Stimulated activated CD4-positive, alpha-beta T cell treated with anti-CD3 and anti-CD28 coated beads, Interleukin-12 subunit alpha, Interleukin-12 subunit beta, amount 100 ng/mL, for 24 hours (primary cell): ENCODE measurements at places on chromosomes 2 and 18.

GRCh38 chr2:222862106-222862908 is 1.5 kb downstream of the ACSL3 start:
- DNase-seq: no peak

DNA sequence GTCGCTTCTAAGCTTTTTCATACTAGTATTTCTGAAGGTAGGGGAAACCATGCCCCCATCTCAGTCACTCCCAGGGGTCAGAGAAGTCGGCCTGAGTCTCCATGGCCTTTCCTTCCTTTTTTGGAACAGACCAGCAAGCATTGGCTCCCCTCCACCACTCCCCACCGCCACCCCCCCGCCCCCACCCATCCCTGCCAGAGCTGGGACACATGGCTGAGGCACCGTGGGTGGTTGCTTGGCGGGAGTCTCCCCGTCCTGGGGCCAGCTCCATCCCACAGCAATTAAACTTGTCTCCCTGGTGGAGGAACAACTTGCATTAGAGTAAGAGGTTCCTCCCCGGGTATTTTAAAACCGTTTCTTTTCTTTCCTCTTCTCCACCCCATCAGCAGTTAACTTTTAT is 100.8 kb upstream of the TFPI start:
- DNase-seq: no peak

DNA sequence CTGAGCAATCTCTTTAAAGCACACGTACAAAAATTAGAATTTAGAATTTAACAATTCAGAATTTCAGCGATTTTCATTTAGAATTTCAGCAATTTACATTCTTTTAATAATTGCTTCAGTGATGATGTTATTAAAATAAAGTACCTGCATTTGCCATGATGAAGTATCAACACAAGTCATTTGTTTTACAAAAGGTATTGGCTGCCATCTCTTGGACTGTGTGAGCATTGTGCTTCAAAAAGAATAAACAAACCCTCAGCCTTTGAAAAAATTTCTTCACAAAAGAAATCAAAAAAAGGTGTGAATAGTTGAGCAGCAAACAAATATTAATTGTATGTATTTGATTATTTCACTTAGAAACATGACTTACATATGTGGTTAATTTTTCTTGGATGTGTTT is 27.1 kb upstream of the ZC3H15 start:
- DNase-seq: no peak

DNA sequence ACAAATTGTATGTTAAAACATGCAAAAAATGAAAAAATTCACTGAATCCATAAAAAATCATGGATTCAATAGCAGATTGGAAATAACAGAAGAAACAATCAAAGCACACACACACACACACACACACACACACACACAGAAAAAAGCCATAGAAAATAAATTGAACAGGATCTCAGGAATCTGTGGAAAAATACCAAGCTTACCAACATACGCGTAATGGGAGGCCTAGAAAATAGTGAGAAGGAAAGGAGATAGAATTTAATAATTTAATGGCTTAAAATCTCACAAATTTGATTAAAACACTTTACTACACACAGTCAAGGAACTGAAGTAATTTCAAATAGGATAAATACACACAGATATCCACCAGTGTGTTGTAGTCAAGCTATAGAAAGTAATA is 1671.5 kb upstream of the PIK3C3 start:
- no peak for DNase-seq

DNA sequence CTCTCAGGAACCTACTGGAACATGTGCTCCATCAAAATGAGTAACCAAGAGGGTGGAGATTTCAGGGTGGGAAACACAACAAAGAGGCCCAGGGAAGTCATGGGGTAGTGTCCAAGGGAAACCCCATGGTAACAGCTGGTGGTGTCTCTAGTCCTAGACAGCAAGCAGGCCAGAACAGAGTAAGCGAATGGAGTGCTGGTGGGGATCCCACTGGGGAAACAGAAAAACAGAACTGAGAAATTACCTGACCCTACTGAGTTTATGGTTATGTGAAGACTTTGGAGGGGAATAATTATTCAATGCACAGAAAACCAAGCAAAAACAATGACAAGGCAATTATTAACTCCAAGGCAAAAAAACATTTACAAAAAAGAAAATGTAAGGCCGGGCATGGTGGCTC is 16.9 kb downstream of the ERCC3 start:
- DNase-seq: no peak

DNA sequence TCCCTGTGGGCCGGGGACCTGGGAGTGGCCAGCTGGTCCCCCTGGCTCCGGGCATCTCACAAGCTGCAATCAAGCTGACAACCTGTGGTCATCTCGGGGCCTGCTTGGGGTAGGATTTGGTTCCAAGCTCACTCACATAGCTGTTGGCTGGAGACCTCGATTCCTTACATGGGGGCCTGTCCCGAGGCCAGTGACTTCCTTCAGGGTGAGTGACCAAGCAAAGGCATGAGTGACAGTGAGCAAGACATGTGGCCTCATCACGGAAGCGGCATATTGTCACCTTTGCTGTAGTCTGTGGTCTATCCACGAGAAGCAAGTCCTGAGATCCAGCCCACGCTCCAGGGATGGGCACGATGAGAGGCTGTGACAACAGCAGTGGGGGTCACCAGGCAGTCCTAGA is 131.4 kb upstream of the ID2 start:
- no peak for DNase-seq

GRCh38 chr2:150656002-150656401 is 168.5 kb upstream of the RND3 start:
- DNase-seq: no peak

- no peak for DNase-seq
Measured at GRCh38 chr2:122029456-122029855, 274.0 kb downstream of the TSN start.

DNA sequence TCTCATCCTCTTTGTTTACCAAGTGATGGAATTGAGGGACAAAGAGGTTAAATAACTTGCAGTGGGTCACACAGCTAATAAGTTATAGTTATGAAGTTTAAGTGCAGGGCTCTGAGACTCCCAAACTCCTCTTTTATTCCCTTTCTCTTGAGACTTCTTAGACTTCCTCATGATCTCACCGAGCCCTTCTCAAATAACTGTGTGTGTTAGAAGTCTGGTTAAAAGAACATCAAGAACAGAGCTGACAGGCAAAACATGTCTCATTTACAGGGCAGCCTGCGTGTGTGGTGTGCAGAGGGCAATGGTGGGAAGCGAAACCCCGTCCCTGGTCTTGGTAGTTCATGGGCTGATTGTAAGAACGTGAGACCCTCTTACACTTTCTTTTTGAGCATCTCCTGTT is 368.0 kb downstream of the SLC4A3 start:
- no peak for DNase-seq

DNA sequence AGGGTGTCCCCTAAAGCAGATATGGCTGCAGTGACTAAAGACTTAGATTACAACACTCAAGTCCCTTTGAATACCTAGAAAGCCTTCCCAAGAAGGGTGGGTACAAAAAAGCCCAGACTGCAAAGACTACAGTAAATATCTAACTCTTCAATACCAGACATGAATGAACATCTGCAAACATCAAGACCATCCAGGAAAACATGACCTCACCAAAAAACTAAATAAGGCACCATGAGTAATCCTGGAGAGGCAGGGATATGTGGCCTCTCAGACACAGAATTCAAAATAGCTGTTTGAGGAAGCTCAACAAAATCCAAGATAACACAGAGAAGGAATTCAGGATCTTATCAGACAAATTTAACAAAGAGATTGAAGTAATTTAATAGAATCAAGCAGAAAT is 138.2 kb upstream of the OTOS start:
- no peak for DNase-seq

DNA sequence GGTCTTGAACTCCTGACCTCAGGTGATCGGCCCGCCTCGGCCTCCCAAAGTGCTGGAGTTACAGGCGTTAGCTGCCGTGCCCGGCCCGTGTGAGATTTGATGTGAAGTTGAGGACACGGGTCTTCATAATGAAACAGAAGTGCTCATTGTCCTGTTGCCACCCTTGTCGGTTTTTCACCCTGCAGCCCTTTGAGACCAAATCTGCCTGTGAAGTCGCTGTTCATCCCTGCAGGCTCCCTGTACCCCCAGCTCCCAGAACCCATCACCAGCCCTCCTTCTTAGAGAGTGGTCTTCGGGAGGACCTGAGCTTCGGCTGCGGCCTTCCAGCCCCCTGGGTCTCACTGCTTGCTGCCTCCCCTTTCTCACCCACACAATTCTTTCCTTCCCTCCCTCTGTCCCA is 325.2 kb downstream of the GBX2 start:
- DNase-seq: no peak

- no peak for DNase-seq
Measured at GRCh38 chr2:105431367-105432043, 32.7 kb upstream of the FHL2 start.

DNA sequence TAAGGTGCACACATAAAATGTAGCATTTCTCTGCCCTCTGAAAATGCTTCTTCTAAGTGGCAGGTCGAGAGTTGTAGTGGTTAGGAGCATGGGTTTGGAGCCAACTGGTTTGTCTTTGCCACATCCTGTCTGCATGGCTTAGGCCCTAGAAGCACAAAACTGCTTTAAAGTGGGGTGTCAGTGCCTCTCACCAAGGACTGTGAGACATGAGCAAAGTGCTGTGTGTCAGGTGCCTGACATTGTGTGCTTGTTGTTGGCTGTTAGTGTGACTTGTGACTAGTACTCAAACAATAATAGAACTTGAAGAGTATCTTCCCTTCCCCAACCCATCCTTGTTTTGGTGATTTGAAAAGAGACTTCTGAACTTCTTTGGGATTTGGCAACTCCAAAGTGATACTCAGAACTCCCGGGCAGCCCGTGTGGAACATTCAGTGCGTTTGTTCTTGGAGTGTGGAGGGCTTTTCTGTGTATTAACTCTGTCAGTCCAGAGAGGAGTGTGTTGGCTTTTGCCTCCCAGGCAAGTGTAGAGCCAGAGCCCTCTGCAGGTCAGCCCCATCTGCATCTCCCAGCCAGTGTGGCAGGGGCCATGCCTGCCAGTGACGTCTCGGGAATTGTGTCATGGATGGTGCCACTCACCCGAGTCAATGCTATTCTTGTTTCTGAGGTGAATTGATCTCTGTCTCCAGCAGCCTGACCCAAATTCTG is 5.0 kb downstream of the MGAT5 start:
- DNase-seq: peak; percentile 16

DNA sequence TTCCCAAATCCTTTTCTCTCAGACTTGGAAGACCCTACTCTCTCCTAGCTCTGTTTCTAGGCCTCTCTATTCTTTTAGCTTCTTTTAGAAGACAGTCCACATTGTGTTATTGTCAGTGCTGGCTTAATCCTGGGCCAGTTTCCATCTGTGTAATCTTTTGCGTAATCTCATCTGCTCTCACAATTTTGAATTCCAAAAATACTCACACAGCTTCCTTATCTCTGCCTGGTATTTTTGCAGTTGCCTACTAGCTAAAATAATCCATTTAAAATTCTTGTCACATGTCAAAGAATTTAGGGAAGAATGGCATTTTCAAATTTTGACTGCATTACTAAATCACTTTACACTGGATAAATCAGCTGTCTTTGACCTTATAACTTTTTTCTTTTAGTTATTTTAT is 200.6 kb upstream of the MEX3C start:
- no peak for DNase-seq

DNA sequence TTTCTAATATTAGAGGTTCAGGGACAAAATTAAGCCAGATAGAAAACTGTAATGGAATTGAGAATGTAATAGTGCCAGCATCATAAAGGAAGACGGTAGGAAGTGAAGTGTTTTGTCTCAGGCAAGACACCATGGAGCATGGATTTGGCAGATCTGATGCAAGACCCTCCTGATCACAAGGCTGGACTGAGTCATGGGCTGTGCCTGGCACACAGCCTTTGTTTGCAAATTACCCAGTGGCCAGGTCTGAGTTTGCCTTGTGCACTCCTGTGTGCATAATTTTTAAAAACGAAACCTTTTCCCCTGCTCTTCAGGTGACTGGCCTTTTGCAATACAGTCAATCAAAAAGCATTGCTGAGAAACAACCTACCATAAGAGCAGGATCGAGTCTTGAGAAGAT is 2.0 kb upstream of the UPP2 start:
- no peak for DNase-seq

- no peak for DNase-seq
Measured at GRCh38 chr2:171592036-171592555, 69.8 kb downstream of the CYBRD1 start.

DNA sequence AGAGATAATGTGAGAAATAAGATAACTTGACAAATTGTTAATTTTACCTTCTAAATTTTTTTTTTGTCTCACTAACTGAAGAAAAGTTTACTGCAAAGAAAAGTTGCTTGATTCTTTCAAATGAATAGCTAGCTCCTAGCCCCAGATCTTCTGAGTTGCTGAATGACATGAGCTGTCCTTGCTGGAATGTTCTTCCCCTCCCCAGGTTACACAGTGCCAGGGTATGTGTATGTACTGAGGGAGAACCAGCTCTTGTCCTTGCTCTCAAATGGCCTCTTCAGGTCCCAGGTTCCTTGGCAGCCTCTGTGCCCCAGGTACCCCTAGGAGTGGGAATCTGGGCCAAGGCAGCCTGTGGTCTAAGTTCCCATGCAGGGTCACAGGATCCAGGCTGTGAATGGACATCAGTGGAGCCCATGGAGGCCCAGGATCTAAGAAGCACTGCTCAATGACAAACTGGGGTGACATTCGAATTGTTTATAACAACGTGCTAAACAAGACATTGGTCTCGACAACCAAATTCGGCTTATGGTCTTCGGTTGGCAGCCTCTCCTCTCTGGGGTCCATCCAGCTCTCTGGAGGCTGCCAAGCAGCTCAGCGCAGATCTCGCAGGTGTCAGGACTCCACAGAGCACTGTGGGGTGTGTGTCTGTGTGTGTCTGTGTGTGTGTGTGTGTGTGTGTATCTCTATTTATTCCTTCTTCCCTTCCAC is 17.1 kb upstream of the INO80C start:
- no peak for DNase-seq

DNA sequence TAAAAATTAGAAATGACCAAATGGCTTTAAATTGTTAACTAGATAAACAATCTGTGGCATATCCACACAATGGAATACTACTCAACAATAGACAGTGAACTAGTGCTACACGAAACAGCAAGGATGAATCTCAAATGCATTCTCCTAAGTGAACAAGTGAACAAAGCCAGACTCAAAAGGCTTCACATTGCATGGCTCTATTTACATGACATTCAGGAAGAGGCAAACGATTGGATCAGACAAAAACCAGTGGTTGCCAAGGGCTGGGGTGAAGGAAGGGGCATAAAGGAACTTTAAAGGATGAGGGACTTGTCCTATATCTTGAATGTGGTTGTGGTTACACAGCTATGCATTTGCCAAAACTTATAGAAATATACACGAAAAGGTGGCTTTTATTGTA is 184.3 kb downstream of the RPIA start:
- DNase-seq: no peak

- DNase-seq: no peak
Measured at GRCh38 chr2:200604571-200605255, 18.9 kb downstream of the AOX1 start.

- DNase-seq: no peak
Measured at GRCh38 chr2:62320657-62321357, 124.9 kb downstream of the B3GNT2 start.

GRCh38 chr2:120935339-120936313 is 200.0 kb downstream of the GLI2 start:
- no peak for DNase-seq

DNA sequence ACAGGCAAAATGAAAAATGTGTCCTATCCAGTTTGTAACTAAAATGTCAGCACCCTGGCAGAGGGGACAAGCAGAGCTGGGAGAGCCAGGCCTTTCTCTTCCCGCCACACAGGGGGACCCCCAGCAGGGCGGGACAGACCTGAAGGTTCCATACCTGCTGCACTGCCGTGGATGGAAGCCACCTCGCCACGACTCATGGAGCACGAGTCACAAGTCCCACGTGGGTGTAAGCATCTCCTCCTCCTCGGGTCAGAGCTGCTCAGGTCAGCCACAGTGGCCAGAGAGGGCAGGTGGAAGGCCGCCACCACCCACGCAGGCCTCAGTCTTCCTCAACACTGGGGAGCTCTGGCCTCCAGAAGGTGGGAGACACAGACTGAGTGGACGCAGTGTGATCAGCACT is 21.0 kb downstream of the C1QL2 start:
- no peak for DNase-seq
